ENCODE measurements at places on chromosomes 11 and 22.

- no peak for DNase-seq
Measured at GRCh38 chr11:39221550-39222138, 2237.8 kb downstream of the LRRC4C start.

- DNase-seq, result no peak
Measured at GRCh38 chr22:24489011-24489410, 6.1 kb upstream of the UPB1 start.

- no peak for DNase-seq
Measured at GRCh38 chr11:80383655-80384054, 942.8 kb upstream of the TENM4 start.

DNA sequence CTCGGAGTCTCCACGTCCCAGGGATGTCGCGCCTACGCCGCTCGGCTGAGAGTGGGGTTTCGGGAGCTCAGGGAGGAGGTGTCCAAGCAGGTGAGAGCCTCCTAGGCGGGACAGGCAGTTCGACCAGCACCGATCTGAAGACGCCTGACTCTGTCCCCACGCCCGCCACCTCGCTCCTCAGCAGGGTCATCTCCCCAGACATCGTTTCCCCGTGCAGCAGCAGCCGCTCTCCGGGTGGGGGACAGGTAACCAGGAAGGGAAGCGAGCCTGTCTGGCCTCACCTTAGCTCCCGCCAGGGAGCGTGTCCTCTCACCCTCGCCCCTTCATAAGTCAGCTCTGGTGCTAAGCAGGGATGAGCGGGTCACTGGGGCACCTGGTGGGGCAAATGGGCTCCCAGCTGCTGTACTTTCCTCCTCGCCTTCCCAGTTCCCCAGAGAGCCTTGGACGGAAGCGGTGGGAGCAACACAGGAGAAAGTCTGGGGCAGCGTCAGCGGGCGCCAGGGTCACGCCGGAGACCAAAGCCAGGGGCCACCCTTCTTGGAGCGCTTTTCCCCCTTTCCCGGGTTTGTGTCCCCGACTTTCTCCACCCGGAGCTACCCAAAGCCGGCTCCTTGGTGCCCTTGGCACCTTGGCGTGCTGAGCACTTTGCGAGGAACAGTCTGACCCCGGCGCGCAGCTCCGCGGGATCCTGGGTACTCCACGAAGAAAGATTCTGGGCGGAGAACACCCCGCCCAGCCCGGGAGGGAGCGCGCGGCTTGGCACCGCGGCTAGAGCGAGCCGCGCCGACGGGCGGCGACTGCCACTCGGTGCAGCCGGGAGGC is 1.6 kb downstream of the SPON1 start:
- DNase-seq, result no peak

GRCh38 chr22:33894036-33894435 is 26.2 kb downstream of the LARGE1 start:
- no peak for DNase-seq

- no peak for DNase-seq
Measured at GRCh38 chr11:72534371-72535193, 100.3 kb upstream of the CLPB start.

DNA sequence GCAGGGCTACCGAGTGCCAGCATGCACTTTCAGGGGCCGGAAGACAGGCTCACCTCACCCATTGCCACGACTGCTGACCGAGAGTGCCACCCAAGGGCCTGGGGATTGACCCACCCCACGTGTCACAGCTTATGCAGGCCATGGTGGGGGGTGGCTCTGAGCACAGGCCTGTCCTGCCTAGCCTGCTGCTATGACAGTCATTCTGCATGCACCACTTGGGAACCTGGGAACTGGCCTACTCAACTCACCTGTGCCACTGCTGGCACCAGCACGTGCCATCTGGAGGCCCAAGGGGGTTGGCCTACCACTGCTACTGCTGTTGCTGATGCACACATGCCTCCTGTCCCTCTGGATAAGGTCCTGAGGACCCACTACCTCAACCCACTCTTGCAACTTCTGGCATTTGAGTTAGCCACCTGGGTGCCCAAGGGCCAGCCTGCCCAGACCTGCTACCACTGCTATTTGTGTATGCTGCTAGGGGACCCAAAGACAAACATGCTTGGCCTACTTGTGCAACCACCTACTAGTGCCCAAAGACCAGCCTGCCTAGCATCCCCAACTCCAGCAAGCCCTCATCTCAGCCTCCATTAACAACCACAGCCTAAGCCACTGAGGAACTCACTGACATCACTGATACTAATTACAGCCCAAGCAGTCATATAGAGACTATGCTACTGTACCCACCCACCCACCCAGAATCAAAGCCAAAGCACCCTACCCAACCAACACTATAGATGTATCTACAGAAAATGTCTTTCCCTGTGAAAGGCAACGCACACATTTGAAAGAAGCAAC is 59.0 kb upstream of the NARS2 start:
- DNase-seq, result no peak
